ENCODE measurements at places on chromosomes 4 and X.

DNA sequence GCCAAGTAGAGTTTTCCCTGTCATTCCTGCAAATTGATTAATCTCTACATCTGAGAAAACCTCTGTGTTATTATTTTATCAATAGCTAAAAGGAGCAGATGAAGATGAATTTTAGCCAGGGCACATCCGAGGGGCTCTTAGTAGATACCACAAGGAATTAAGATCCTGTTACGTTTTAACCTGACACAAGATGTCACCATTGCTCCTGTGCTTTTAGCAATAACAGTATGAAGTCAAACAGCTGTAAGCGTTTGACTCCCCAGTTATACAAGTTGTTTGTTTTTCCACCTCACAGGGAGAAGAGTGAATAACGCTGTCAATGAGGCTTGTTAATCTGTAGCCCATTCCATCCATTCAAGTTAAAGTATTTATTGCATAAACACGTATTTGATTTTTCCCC is 76.0 kb upstream of the AP1S2 start:
- no peak for DNase-seq

DNA sequence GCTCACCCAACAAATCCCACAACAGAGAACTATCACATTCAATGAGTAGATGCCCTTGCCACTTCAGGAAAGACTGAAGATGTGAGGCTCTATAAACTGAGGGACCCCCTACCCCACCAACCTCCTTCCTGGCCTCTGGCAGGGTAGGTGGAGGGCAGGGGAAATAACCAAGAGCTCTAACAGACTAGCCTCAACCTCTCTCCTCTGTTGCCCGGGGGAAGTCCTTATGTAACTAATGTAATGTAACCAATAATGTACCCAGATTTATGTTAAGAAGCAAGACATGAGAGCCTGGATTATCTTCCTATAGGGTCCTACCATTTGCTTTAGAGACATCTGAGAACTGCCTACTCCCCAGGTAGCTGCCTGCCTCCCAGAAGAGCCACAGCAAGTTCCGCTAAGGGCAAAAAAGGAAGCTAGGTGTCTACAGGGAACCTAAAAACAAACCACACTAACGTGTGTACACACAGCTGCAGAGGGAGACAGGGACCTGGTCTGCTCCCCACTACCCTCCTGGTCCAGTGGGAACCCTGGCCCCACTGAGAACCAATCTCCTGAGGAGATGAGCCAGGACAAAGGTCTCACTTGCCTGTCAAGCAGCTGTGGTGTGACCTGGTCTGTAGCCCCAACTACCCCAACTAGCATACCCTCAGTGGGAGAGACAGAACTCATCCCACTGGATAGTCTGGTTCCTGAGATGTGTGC is 17.7 kb downstream of the OTUD5 start:
- no peak for DNase-seq

- DNase-seq = no peak
Measured at GRCh38 chr4:12071316-12071715, 642.6 kb upstream of the HS3ST1 start.

DNA sequence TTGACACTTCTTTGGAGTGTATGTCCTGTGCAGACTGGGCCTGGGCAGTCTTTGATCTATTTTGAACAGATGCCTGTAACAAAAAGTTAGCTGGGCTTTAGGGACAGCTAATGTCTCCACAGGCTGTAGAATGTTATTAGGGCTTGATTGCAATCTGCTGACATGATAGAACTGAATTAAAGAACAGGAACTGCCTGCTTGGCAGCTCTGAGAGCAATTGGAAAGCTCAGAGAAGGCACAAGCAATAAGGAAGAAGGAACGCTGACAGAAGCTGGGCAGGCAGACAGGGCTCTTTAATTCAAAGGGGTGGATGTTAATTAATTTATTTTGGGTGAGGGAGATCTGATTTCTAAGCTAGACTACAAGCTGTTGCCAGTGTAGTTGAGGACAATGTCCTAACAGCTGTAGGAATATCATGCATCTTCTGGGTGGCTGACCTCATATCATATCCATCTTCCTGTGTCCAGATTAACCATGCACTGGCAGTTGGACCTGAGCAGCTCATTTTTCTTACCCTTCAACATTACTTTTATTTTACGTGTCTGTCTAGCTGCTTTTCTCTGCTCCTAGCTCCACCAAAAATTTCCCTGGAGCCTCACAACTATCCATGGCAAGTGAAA is 20.7 kb upstream of the GRXCR1 start:
- no peak for DNase-seq

GRCh38 chrX:148947399-148947975 is 447.1 kb downstream of the AFF2 start:
- no peak for DNase-seq

- no peak for DNase-seq
Measured at GRCh38 chr4:140702096-140702757, 54.0 kb downstream of the TBC1D9 start.

DNA sequence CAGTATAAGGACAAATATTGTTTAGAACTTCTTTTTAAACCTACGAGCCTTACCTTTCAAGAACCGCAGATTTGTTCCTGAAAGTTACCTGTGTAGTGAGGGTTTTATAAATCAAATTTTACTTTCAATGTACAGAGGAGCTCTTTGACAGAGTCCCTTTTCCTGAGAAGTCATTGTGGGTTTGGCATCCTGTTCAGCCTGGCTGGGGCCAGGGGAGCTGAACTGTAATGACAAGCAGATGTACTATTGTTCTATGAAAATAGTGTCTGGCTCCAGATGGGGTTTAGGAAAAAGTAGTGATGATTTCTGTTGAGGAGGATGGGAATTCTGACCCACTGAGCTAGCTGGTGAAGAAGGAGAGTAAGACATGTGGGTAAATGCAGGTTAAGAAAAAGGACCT is 196.2 kb upstream of the PGRMC2 start:
- no peak for DNase-seq

GRCh38 chr4:87304745-87305432 is 17.8 kb downstream of the HSD17B13 start:
- DNase-seq = no peak

GRCh38 chrX:85992811-85993229 is 54.5 kb downstream of the CHM start:
- DNase-seq = no peak

- DNase-seq = no peak
Measured at GRCh38 chr4:10161146-10161545, 44.5 kb upstream of the WDR1 start.

DNA sequence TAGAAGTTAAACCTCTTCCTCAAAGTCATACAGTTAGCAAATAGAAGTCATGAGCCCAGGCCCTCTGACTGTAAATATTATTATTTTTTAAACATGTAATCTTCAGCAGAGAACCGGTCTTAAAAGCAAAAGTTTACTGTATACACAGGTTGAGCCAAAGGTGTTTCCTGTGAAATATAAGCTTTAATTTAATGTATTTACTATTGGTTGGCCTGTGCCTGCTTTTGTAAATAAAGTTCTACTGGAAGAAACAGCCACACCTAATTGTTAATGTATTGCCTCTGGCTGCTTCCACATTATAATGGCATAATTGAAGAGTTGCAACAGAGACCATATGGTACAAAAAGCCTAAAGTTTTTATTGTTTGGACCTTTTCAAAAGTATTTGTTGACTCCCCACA is 61.0 kb upstream of the PRDM8 start:
- DNase-seq = no peak

DNA sequence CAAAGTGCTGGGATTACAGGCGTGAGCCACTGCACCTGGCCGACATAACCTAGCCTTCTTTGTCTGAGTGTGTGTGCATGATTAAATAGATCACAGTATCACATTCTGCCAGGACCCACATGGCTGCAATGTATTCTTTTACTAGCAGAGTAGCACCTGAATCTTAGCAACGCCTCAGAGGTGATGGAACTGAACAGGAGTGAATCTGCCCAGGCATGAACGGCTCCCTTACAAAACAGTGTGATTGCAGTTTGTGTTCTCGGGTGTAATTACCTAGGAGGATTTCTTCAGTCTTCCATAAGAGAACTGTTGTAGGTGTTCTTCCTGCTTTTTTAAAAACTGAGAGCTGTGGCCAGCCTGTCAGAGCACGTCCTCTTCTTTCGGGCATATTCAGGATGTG is 122.7 kb upstream of the STS start:
- DNase-seq = no peak

DNA sequence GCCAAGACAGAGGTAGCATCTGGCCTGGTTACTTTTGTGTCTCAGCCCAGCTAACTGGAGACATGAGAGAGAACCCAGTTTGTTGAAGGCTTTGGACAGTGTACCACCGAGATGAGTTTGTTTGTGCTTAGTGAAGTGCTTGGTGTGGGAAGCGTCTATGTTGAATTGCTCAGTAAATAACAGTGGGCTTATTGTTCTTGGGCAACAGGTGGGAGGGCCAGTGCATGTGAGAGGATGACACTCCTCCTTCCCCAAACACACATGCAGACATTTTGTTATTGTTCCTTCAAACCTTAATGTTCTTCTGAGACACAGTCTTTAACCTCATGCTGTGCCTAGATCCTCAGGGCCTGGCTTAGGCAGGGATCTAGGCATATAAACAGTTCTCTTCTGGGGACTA is 39.7 kb downstream of the MSN start:
- DNase-seq = no peak

- no peak for DNase-seq
Measured at GRCh38 chr4:48575964-48576363, 85.9 kb downstream of the ZAR1 start.

DNA sequence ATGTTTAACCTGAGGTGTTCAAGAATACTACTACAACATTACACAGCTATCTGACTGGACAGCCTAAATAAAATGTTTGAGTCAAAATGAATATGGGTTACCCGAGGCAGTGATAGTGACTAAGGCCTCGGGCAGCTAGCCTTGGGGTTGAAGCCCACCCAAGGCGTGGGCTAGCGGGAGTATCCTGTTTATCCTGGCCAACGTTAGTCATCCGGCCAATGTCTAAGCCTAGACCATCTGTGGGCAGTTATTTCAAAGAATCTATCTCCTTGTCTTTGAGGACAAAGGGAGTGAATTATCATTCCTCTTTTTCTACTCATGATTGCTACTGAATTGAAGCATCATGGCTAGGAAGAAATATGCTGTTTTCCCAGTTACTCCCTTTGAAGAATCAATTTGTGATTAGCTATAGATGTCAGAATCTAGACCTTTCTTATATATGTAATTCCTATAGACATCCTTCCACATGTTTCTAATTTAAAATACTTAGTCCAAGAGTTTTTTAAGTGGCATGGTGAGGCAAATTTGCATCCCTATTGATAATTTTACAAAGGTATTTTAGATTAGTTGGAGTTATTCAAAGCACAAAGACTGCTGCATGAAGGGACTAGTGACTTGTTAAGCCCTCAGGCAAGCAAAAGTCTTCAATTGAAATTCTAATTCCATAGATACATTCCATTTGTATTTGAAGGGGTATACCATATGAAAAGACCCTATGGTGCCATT is 6.0 kb upstream of the PDGFC start:
- no peak for DNase-seq

DNA sequence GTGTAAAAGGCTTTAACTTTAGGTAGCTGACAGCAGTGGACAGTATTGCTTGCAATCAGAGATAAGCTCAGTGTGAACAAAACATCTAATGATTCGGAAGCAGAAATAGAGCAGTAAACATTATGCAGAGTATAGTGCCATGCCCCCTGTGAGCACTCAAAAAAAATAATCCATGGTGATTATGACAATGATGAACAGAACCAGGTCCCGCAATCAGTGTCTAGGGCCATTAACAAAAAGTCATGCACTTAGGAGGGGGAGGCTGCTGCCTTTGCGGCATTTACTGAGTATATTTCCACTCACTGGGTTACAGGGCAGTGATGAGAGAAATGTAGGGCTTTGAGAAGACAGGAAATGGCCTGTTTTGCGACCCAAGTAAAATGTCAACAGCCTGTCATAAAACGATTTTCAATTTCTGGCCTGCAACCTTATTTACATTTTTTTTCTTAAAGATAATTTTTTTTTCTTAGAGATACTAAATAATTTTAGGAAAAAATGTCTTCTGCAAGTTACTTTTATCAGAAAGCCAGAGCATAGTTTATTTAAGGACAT is 27.3 kb upstream of the NEIL3 start:
- no peak for DNase-seq

GRCh38 chrX:48663241-48663640 is 20.4 kb upstream of the WAS start:
- DNase-seq = no peak

- DNase-seq = no peak
Measured at GRCh38 chrX:5057786-5058185, 1170.9 kb downstream of the NLGN4X start.

- DNase-seq = no peak
Measured at GRCh38 chrX:31656013-31656412, 584.2 kb upstream of the FTHL17 start.

DNA sequence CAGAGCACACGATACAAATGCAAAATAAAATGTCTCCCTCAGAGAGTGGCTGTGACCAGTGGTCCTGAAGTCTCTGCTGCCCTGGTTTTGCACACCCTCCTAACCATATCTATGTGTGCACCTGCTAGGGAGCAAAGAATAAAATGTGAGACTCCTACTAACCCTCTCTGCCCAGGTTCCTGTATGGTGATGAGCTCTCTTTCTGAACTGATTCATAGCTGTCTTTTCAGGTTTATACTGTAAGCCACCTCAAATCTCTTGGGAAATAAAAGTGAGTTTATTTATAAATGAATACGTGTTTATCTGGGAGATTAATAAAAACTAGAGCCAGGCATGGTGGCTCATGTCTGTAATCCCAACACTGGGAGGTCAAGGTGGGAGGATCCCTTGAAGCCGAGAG is 126.0 kb upstream of the RBPJ start:
- no peak for DNase-seq

DNA sequence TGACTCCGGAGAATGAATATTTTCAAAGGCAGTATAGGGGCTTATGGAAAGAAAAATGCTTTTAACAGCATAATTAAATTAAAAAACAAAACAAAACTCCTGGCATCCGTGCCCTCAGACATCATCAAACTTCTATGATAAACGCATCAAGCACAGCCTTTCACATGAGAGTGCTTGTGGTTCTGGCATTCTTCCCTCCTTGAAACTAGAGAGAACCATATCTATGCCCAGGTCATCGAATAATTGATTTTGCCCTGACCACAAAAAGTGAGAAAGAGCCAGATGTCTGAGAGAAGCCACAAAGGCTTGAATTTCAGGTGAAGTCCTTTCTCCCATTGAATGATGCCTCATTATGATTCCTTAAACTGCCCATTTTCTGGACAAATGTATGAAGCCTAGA is 286.8 kb downstream of the CBLL2 start:
- DNase-seq = no peak

GRCh38 chr4:151302432-151302831 is 23.0 kb downstream of the SH3D19 start:
- DNase-seq = no peak

GRCh38 chr4:1405254-1405635 is 997 bp downstream of the NKX1-1 start:
- no peak for DNase-seq

GRCh38 chr4:156953001-156953400 is 18.6 kb downstream of the PDGFC start:
- no peak for DNase-seq
